ENCODE measurements at places on chromosomes 1 and 21. TPM values are rescaled to one million over a fixed set of nuclear protein-coding genes. Genes with fewer than 3 reads are reported as not detected.

Gene TIE1
- total RNA-seq: 0.17 TPM

Gene RHOU
- 0.99 TPM for total RNA-seq

Gene HPCAL4
- not detected for total RNA-seq

Gene ASCL5
- not detected for total RNA-seq

Gene POU2F1
- 4.4 TPM for total RNA-seq

Measured in smooth muscle cell of trachea (primary cell).